ENCODE measurements at places on chromosomes 6 and 20.

GRCh38 chr6:139311831-139312230 lies 20.0 kb upstream of the TXLNB start:
- no peak for DNase-seq

GRCh38 chr20:45036044-45036755 lies 64.7 kb downstream of the KCNS1 start:
- peak; percentile 76 for DNase-seq

GRCh38 chr6:88177961-88178464 lies 11.9 kb upstream of the CNR1 start:
- DNase-seq: peak; percentile 45

DNA sequence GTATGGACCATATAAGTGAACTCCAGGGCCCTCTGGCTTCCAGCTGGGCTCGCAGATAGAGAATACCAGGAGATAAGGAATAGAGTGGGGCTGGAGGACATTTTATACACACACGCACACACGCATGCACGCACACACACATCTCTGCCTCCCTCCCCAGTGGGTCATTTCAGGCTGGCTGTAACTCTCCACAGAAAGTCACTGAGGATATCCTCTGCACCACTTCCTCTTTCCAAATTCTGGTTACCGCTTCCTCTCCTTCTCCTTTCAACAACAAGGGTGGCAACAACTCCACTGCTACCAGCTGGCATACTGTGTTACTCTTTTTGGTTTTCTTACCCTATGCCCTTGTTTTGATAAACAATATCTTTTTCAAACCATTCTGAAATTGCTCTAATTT lies 280.2 kb downstream of the COL12A1 start:
- peak; percentile 91 for DNase-seq

DNA sequence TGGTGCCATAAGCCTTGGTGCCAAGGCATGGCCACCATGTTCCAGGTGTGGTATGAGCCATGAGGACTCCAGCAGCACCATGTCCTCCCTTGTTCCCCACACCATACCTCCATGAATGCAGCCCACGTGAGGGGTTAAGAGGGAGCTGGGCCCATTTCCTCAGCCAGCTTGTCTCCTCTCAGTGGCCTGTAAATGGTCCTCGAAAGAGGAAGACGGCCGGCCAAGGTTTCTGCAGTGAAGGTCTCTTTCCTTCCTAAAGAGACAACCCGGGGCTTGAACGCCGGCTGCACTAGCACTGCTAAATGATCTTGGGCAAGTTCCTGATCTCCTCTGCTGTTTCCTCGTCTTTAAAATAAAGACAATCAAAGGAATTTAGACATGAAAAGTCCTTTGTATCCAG lies 154.0 kb downstream of the BMP7 start:
- no peak for DNase-seq

GRCh38 chr6:48835421-48835958 lies 627.6 kb downstream of the MMUT start:
- peak; percentile 49 for DNase-seq

GRCh38 chr6:125002406-125002741 lies 40.1 kb downstream of the RNF217 start:
- DNase-seq: peak; percentile 43

GRCh38 chr6:53124131-53124800 lies 24.4 kb downstream of the GCM1 start:
- DNase-seq: no peak

DNA sequence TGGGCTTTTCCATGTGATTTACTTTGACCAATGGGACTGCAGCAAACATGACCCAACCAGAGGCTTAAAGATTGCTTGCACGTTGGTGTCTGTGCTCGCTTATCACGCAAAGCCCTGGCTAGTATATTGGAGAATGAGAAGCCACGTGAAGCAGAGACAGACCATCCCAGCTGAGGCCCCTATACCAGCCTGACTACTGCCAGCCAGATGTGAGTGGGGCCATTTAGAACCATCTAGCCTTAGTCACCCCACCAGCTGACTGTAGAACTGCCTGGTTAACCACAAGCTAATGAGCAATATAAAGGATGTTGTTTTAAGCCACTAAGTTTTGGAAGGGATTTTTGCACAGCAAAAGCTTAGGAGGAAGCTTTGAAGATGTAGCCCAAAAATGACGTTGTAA lies 74.5 kb downstream of the MACROD2 start:
- no peak for DNase-seq

DNA sequence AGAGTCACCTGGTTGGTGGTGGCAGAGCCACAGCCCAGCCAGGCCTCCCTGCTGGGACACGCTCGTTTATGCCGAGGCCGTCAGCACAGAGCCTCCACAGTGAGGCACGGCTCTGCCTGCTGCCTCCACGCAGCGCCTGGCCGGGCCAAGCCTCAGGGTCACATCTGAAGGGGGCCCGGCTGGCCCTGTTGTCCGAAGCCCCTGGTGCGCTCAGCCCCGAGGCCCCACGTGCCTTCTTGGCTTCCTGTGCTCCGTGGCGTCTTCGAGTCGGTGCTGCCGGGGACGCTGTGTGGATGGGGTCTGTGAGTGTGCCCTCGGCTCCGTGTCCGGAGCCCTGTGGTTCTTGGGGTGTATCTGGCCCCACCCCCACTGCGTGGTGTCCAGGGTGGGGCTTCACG lies 10.4 kb upstream of the TNFRSF6B start:
- no peak for DNase-seq

DNA sequence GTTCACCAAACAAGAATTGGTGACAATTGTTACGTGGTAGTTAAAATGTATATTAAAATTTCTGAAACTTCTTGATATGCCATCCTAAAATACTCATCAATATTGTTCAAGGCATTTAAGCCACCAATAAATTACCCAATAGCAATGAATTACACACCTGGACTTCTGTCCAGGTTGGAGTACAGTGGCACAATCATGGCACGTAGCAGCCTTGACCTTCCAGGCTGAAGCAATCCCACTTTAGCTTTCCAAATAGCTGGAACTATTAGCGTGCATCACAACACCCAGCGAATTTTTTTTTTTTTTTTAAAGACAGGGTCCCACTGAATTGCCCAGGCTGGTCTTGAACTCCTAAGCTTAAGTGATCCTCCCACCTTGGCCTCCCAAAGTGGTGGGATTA lies 17.2 kb downstream of the SRPK1 start:
- DNase-seq: no peak

GRCh38 chr20:10655720-10656669 lies 17.8 kb downstream of the JAG1 start:
- no peak for DNase-seq

- no peak for DNase-seq
Observed at GRCh38 chr6:152209211-152209610, 401.7 kb downstream of the ESR1 start.

DNA sequence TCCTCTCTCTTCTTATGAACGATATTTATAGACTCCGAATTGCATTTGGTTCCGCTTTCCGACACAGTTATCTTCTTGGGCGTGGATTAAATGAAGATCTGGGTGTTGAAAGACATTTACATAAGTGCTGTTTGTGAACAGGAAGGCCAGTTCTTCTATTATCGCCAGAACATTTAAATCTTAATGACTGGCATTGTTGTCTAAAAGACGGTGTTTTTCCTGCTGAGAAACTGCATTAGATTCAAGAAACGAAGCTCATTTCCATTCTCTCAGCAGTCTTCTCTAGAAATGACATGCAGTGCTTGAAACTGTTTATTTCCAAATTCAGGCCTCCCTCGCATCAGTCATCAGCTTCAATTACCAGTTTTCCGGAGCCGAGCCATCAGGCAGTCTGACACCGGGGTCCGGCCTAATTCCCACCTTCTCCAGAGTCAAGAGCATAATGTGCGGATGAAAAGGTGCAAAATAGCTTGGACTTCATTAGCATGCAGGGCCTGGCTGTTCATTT lies 16.0 kb downstream of the LINC00237 start:
- peak; percentile 85 for DNase-seq

- no peak for DNase-seq
Observed at GRCh38 chr6:167093922-167094432, 28.9 kb upstream of the CCR6 start.

GRCh38 chr6:106321940-106322339 lies 3.6 kb downstream of the ATG5 start:
- no peak for DNase-seq

- DNase-seq: peak; percentile 49
Observed at GRCh38 chr6:138287144-138287955, 69.1 kb upstream of the PBOV1 start.

- no peak for DNase-seq
Observed at GRCh38 chr6:2026133-2026532, 219.3 kb downstream of the GMDS start.

- DNase-seq: no peak
Observed at GRCh38 chr6:166453651-166454050, 70.9 kb upstream of the MPC1 start.

- DNase-seq: no peak
Observed at GRCh38 chr6:4401408-4402368, 266.3 kb upstream of the ECI2 start.

DNA sequence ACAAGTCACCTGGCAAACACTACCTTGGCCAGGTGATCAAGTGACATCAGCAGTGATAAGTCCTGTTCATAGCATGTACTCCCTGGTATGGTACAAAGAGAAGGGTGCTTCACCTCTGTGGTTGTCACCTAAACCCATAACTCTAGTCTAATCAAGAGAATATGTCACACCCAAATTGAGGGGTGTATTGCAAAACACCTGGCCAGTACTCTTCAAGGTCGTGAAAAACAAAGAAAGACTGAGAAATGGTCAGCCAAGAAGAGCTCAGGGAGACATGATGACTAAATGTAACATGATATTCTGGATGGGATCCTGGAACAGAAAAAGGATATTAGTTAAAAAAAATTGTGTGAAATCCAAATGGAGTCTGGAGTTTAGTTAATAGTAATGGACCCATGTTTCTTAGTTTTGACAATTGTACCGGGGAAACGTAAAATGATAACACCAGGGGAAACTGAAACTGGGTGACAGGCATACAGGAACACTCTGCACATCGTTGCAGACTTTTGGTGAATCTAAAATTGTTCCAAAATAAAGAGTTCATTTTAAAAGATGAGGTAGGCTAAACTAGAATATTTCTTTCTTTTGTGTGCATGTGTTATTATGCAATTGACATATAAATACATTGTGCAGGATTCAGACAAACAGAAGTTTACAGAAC lies 262.0 kb downstream of the CDC5L start:
- no peak for DNase-seq

GRCh38 chr6:8707956-8708772 lies 272.8 kb upstream of the SLC35B3 start:
- DNase-seq: peak; percentile 47

- DNase-seq: no peak
Observed at GRCh38 chr6:111358454-111358853, 124.6 kb downstream of the REV3L start.

- no peak for DNase-seq
Observed at GRCh38 chr6:105985098-105985815, 100.9 kb upstream of the PRDM1 start.

- peak; percentile 29 for DNase-seq
Observed at GRCh38 chr20:44678242-44678641, 26.7 kb upstream of the ADA start.

DNA sequence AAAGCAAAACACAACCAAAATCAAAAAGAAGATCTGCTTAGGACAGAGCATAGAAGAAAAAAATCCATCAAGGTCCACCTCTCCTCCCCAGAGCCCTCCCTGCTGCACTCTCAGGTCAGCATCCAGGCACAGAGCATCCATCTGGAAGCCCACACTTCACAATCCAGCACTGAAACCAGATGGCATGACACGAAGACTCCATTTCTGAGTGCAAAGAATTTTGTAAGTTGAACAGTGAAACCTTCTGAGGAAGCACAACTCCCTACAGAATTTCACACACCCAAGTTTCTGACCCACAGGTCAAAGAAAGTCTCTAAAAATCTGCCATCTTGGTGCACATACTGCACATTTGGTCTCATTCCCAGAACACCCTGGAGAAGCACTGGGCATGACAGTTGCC lies 128.8 kb upstream of the STXBP5 start:
- no peak for DNase-seq

GRCh38 chr6:164612751-164613150 lies 696.7 kb downstream of the C6orf118 start:
- DNase-seq: peak; percentile 31

DNA sequence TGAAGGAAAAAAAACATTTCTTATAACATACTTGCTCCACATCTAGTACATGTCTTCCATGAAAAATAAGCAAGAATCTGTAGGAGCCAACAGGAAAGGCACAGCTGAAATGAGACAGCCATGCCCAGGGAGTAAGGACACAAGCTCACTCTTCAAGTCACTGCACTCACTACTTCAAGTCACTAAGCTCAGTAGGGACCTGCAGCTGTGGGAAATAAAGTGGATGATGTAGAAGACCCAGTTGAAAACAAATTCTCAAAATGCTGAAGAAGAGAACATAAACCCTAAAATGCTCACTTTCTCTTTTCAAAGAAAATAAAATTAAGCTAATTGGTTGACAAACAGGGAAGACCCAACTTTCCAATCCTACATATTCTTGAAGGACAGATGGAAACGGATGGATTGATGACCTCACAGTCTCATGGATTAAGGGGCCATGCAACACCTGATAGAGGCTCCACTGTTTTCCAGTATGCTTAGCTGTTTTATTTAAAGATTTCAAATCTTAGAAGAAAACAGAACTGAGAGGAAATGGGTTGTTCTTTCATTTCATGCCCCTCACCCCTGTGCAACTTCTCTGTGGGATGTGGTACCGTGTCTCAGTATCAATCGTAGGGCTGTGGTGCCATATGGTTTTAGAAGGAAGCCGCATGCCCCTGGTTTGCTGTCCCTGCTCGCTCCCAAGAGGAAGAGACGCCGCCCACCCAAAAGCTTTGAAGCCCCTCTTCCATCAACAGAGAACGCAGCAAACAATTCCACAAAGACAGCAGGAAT lies 133.3 kb downstream of the WDR27 start:
- no peak for DNase-seq

DNA sequence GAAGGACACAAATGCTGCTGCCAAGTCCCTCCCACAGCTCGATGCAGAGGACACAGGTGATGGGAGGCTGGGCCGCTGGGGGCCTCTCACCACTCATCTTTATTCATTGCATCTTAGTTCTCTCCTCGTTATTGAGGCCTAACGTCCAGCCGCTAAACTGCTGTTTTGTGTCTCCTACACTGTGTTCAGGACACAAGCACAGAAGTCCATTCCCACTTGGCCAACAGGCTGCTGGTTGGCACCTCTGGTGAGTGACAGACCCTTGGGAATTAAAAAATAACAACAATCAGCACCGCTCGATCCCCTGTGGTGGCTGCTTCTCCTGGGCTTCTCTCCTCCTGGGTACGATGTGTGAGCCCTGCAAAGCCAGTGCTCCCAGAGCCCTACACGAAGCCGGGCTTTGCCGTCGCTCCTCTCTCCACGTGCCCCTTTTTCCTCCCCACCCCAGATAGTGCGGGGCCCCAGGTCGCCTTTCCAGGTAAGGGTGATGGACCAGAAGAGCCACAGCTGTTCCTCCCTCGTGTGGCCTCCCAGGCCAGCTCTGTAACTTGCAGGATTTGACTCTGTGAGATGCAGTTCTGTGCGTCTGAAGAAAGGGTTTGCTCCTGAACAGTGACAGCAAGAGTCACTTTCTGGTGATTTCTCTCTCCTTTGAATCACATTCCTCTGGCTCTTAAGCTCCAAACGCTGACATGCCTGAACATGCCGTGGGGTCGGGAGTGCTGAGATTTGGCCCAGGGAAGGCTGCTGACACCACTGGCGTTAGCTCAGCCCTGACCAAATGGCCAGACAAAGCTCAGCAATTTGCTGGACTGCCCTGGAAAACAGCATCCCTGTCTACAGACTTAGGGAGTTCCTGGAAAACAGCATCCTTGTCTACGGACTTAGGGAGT lies 59.3 kb downstream of the DLL1 start:
- no peak for DNase-seq

Measured in OCI-M1 (cell line).